ENCODE measurements at places on chromosomes 2 and 18.

DNA sequence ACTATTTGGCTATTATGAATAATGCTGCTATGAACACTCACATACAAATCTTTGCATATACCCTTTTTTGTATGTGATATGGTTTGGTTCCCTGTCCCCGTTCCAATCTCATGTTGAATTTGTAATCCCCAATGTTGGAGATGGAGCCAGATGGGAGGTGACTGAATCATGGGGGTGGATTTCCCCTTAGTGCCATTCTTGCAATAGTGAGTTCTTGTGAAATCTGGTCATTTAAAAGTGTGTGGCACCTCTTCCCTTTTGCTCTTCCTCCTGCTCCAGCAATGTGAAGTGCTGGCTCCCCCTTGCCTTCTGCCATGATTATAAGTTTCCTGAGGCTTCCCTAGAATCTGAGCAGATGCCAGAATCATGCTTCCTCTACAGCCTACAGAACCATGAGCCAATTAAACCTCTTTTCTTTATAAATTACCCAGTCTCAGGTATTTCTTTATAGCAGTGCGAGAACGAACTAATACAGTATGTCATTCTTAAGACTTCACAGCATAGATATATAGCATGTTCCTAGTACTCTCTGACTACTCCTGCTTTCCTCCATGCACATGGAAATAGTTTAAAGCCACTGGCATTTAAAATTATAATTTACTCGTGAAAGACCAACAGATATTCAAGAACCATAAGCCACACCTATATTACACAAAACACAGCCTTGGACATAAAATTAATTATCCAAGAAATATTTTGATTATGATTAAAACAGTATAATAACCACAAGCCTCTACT, 75.2 kb downstream of the COBLL1 start:
- no peak for DNase-seq

GRCh38 chr2:39059366-39059952, 61.4 kb downstream of the SOS1 start:
- no peak for DNase-seq

DNA sequence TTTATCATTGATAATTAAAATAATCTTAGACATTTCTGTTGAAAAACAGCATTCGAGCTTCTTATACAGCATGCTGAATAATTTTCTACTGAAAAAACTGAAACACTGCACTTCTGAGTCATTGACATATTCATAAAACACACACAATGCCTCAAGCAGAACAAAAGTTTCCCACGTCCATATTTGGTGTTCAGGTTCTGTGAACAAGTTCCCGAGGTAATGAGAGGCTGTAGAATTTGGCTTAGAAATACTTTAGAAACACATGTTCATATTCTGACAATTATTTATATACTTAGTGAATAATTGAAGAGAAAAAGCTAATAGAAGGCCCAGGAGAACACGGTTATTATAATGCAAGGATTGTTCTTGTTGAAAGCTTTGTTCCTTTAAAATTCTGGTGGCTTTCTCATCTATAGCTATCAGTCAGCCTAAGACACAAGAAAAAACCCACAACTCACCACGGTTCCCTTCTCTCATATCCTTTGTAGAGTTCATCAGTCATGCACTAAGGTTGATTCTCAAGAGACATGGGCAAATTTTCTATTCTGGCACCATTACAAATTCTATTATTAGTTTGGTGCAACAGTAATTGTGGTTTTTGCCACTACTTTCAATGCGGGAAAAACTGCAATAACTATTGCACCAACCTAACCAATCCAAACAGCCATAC, 194.4 kb downstream of the TMX3 start:
- no peak for DNase-seq

GRCh38 chr2:73256618-73256922, 22.5 kb downstream of the CCT7 start:
- no peak for DNase-seq

DNA sequence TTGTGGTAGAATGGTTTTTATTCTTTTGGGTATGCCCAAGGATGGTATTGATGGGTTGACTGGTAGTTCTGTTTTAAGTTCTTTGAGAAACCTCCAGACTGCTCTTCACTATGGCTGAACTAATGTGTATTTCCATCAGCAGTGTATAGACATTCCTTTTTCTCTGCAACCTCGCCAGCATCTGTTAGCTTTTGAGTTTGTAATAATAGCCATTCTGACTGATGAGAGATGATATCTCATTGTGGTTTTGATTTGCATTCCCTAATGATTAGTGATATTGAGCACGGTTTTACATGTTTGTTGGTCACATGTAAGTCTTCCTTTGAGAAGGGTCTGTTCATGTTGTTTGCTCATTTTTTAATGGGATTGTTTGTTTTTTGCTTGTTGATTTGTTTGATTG, 1348.7 kb upstream of the NXPH2 start:
- no peak for DNase-seq

DNA sequence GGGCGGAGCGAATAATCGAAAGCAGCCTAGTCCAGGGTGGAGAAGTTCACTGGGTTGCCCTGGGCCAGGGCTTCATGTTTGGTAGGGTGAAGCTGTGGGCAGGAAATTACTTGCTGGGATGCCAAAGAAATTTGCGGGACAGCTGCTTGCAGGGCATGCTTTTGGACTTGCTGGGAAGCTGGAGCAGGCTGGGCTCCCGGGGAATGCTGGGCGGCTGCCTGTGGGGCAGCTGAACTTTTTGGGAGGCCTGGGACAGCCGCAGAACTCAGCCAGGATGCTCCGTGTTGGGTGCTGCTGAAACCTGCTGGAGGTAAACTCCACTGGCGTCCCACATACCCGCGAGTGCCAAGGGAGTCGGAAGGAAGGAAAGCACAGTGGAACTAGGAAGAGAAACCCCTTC, 31.9 kb downstream of the ASB1 start:
- DNase-seq: no peak

- no peak for DNase-seq
Measured at GRCh38 chr2:54052825-54053718, 62.3 kb upstream of the ACYP2 start.

DNA sequence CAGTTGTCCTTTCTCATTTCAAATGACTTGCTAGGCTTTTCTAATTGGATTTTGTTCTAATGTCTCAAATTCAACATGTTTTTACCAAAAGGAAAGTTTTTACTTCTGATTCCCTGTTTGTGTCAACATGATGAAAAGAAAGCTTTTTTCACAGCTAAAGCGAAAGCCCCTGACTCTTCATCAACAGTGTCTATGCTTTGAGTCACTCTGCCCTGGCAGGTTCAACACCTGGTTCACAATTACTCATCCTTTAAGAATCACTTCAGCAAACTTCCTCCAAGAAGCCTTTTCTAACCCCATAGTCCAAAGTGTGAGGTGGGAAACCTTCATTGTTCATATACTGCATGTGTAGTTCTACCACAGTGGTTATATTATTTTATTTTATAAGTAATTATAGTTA, 7.6 kb upstream of the DSG2 start:
- no peak for DNase-seq

- DNase-seq: no peak
Measured at GRCh38 chr2:10446631-10447030, 1.5 kb downstream of the ODC1 start.

DNA sequence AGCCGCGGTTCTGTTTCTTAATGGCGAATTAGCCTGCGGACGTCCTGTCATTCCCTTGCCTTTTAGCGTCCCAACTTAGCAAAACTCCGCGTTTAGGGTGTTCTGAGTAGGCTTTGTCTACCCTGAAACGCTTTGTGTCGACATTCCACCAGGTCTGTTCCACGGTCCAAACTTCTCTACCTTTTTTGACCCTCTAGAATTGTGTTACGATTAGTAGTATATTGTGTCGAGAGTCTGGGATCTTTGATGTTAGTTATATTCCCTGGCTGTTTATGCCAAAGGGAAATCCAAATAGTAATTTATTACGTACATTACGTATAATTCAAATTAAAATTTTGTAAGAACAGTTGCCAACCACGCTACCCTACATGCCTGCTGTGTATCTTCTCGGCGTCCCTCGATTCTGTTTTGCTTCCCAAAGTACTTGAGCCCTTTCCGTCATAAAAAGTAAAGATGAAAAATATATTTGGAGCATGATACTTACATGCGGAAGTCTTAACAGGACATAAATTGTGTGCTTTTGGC, 495 bp upstream of the TTC32 start:
- no peak for DNase-seq

DNA sequence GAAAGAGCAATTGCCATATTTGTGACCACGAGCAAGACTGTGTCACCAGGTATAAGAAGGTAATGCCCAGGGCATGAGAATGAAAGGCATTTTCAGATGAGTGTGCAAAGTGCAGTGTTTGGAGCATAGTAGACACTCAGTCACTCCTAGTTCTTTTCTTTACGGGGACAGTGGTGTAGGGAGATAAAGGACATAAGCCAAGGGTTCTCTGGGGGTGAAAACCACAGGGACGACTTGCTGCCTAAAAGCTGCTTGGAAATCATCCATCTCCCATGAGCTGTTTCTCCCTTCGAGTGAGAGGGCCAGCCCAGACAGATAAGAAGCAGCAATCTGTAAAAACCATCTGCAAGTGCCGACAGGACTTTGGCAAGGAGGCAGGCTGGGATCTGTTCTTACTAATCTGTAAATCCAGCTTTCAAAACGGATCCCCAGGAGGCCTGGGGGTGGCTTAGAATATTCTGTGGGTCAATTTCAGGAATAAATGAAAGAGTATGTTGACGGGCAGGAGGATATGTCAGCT, 221.6 kb downstream of the LPIN1 start:
- no peak for DNase-seq

DNA sequence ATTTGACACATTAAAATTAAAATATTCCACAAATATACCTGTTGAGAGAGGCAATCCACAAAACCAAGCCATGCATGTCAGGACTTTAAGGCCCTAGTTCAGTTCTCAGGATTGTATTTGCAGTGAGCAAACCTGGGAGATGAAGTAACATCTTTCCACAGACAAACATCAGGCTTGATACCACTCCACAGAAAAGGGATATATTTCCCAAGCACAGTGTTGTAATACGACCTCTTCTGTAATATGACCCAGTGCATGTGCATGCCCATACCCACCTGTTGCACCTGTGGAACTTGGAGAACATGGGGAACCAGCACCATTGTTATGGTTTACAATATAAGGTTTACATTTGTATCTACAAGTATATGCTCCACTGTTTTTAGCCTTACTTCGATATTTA, 184.0 kb downstream of the PDE11A start:
- no peak for DNase-seq

- no peak for DNase-seq
Measured at GRCh38 chr18:59876310-59876626, 23.5 kb upstream of the PMAIP1 start.

Data from Right ventricle myocardium inferior (tissue), 1 donor.